ENCODE measurements at places on chromosomes 12 and 14.

DNA sequence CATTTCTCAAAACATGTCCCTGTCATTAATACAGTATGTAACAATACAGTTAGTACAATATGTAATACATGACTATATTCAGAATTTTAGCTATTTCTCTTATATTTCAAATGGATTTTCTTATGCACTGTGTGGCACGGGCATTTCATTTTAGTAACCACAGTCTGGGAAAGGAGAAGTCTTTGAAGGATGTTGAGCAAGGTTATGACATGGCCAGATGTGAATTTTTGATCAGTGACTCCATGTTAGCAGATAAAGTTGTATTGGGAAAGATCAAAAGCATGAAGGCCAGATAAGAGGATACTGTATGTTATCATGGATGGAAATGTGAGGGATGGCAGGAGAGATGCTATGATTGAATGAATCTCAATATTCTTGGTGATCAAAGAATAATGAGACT is 285.2 kb downstream of the NAV3 start:
- no peak for DNase-seq

DNA sequence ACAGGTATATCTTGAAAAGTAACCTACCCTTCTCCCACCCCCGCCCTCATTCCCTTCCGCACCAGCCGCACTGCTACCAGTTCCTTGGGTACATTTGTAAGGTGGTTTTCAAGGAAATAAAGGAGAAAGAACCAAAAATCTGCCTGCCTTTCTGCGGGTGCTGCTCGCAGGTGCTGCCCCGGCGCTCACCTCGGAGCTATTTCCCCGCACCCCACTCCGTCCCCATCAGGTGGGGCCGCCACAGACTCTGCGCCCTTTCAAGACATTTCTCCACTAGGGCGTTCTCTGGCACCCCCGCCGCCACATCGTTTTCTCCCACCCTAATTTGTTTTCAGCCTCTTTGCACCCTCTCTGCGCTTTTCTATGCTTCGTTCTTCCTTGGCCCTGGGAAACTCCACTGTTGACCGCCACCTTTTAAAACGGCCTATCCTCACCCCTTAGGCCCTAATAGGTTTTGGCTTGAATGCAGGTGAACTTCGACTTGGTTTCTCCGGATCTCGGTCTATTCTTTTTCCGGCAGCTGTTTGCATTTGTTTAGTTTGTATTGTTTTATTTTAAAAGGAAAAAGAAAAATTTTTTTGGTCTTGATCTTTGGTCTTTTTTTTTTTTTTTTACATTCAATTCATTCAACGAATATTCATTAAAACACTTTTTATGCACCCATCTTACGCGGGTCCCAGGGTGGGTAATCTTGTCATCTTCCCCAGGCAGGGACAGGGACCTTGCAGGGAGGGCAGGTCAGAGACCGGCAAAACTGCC is 3.0 kb downstream of the VSX2 start:
- no peak for DNase-seq

DNA sequence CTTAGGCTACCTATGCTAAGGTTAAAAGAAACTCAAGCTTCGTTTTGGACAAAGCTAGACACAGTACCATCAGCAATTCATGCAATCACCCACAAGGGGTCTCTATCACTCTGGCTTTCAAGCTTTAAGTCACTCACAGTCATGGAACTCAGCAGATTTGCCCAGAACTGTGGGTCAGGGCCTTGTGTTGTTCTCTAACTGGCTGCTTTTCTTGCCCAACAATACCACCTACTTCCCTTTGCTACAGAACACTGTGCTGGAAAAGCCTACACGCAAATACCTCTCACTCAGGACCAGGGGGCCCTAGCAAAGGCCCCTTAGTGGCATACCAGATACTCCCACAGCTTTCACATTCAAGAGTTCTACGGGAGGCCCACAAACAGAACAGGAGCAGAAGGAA is 9.1 kb downstream of the NEMP1 start:
- DNase-seq: peak; percentile 55

DNA sequence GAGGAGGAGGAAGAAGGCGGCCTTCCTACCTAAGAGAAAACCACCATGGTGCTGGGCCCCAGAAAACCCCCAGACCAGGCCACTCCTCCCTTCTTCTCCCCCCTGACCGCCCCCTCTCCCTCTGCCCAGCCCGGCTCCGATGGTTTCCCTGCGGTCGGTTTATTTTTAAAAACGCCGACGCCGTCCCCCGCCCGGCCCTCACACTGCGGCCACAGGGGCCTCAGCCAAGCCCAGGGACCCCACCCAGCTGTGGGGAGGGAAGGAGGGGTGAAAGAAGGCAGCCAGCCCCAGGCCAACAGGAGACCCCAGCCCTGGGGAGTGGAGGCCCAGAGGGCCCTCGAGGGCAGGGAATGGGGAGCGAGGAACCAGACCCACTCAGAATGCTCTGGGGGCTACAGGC is 3.4 kb downstream of the SP7 start:
- no peak for DNase-seq

GRCh38 chr12:57261428-57261865 is 10.5 kb upstream of the STAC3 start:
- DNase-seq: no peak

DNA sequence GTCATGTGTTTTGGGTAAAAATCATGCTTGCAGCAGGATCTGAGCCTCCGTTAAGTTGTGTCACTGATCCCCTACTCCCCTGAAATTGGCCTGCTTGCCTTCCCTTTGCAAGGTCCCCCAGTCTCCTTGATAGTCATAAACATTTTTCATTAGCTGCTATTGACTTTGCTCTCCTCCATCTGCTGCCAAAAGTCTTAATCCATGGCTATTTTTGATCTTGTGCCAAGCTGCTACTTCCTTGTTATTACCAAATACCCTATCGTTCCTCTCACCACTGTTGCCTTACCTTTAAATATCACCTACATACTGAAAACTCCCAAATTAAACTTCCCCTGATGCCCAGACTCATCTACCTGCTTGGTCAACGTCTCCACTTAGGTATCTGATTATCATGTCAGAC is 148.3 kb downstream of the PHLDA1 start:
- DNase-seq: no peak

- DNase-seq: no peak
These were observed 22.0 kb downstream of the PRPF40B start for GRCh38 chr12:49645146-49646039.

- peak; percentile 20 for DNase-seq
These were observed 534 bp downstream of the PPP2R3C start for GRCh38 chr14:35121026-35121886.

- DNase-seq: no peak
These were observed 31.2 kb upstream of the DYNC1H1 start for GRCh38 chr14:101933209-101933608.

DNA sequence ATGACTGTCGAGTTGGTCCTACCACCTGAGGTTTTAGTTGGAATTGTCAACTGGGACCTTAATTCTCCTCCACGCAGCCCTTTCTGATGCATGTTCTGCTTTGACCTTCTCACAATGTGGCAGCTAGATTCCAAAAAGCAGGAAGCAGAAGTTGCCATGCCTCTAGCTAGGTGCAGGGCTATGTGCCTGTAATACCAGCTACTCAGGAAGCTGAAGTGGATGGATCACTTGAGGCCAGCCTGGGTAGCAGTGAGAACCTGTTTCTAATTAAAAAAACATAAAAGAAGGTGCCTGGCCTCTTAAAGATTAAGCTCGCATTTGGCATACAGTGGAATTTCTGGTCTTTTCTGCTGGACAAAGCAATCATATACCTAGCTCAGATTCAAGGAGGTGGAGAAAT is 77.1 kb downstream of the FGD4 start:
- no peak for DNase-seq

GRCh38 chr14:65461730-65462129 is 49.2 kb downstream of the FUT8 start:
- no peak for DNase-seq

DNA sequence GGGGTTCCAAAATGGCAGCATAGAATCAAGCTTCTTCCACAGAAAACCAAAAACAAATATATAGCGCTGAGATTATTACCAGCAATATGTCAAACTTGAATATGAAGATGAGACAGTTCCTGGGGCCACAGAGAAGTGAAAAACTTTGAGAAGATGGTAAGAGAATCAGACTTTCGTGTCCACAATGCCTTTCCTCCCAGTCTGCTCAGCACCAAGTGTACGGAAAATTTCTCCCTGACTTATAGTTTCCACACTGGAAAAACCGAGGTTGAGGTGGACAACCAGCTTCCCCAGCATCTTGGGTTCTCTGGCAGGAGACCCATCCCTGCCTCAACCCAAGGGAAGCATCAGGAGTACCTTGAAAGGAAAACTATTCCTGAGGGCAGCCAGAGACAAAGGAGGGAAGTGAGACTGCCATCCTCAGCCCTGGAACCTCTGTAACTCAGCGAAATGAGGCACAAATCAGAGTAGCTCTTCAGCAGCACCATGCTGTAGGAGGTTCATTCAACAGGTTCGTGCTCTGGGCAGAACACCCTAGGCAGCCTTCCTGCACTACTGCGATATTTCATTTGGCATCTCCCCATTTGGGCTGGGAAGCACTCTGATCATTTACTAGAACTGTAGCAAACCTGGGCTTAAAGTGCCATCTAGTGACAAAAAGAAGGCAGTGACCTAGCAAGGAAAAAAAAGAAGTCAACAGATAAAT is 52.4 kb upstream of the CAPRIN2 start:
- DNase-seq: no peak

DNA sequence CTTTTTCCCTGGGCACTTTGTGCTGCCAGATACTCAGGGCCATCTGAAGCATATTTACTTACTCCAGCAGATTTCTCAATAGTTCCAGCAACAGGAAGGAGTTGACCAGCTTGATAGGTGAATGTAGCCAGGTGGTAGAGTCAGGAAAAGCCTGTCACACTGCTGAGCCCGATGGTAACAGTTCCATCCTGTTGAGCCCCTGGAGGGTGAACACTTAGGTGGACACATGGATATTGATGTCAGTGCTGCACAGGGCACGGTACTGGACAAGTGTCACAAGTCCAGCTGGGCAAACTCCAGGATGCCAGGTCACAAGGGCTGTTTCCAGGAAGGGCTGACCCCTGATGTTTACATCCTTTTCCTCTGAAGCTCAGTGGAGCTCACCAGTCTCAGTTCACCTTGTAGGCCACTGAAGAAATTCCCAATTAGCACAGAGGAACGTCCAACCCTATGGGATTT is 2.3 kb upstream of the SMOC1 start:
- DNase-seq: no peak

- DNase-seq: peak; percentile 45
These were observed 1.0 kb downstream of the IGFBP6 start for GRCh38 chr12:53098354-53098981.

All from activated naive CD4-positive, alpha-beta T cell treated with Interleukin-2 at 50 U/mL for 16 hours (primary cell).